Stimulated activated CD8-positive, alpha-beta memory T cell treated with anti-CD3 and anti-CD28 coated beads, Interleukin-7, amount 100 ng/mL, for 1 hour (primary cell): ENCODE measurements at places on chromosomes 2 and 18.

DNA sequence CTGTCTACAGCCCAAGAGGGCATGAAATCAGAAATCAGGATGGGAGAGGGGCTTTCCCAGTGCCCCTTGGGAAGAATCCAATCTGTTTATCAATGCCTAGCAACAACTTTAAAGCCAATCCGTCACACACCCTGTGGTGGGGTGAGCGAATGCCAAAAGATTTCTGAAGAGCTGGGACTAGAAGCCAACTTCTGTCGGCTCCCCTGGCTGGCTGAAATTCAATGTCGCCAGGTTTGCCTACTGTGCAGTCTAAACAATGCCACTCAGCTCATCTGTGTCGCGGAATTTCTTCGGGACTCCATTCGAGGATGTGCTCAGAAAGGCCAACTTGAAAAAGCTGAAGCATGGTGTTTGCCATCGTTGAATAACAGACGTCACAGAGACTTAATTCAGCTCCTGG lies 31.5 kb upstream of the NCKAP5 start:
- DNase-seq = no peak

- no peak for DNase-seq
These were observed 79.6 kb upstream of the NABP1 start for GRCh38 chr2:191598296-191598695.

DNA sequence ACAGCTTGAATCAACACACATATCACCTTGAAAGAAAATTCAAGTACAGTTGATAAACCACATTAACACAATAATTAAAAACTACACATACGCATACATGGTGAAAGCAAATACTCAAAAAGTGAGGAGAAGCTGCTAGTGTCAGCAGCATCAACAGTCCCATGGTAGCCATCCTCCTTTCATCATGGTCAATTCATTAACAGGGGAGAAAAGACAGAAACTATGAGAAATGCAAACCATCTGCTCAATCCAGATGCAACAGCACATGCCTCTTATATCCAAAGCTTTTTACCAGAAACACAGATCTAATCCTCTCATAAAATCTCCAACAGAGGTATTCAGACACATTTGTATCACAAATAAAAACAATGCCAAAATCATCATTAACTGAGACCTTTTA lies 81.9 kb upstream of the CHRNA1 start:
- no peak for DNase-seq

GRCh38 chr2:157898591-157898996 lies 22.5 kb upstream of the ACVR1 start:
- no peak for DNase-seq

- no peak for DNase-seq
These were observed 18.1 kb upstream of the ANTXR1 start for GRCh38 chr2:68994864-68995263.

GRCh38 chr2:170862286-170862902 lies 45.7 kb downstream of the GAD1 start:
- DNase-seq = no peak

DNA sequence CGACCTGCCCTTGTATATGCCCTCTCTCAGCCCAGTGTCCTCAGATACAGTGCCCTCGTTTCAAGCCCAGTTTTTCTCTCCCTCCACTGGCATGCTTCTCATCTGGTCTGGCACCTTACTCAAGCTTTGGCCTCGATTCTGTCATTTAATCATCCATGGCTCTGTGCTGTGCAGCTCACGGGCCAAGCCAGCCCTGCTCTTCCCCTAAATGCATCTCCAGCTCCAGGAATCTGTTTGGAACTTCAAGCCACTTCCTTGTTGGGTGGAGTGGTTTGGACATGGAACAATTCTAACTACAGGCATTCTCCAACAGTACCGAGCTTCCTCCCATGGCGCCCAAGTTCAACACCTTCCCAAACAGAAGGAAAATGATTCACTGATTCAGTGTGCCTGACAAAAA lies 76.7 kb upstream of the ZNF397 start:
- no peak for DNase-seq

DNA sequence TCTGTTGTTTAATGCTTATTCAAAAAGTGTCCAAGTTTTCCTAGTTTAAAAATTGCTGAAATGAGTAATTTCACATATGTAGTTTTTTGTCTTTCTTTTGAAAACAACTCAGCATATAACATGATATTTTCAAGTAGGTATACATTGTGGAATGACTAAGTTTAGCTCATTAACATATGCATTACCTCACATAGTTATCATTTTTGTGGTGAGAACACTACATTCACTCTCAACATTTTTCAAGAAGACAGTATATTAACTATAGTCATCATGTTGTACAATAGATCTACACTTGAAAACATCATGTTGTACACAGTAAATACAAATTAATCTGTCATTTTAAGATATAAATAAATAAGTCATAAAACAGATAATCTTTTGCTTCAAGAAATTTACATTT lies 340.0 kb downstream of the CCDC85A start:
- no peak for DNase-seq

DNA sequence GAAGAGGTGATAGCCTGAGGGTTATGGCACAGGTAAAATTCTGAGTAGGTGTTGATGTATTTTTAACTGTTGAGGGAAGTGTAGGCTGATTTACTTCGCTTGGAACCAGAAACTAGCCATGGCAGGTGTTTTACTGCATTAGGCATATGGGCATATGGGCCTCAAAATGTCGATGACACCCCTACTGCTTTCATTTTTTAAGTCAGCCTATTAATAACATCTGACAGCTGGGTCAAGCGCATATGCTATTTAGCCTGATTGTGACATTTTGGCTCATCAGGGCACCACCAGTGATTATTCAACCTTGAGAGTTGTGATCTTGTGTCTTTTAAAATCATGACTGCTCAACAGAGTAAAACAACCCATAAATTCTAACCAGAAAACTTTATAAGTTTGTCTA lies 1396.9 kb upstream of the NXPH2 start:
- DNase-seq = no peak

DNA sequence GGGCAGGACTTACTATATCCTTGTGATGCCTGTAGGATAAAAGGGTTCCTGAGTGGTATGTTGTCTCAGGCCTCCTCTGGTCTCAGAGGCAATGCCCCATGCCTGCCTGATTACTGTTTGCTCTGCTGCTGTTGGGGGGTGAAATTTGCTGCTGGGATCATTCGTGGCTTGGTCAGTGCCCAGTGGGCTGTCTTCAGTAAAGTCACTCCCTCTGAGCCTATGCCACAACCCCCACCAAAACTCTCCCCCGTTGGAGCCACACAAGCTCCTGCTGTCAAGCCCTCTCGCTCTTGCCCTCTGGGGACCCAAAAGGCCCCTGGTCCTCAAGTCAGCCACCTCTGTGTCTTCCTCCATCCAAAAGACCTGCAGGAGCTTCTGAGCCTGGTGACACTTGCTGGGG lies 38.6 kb upstream of the TGIF1 start:
- DNase-seq = no peak

DNA sequence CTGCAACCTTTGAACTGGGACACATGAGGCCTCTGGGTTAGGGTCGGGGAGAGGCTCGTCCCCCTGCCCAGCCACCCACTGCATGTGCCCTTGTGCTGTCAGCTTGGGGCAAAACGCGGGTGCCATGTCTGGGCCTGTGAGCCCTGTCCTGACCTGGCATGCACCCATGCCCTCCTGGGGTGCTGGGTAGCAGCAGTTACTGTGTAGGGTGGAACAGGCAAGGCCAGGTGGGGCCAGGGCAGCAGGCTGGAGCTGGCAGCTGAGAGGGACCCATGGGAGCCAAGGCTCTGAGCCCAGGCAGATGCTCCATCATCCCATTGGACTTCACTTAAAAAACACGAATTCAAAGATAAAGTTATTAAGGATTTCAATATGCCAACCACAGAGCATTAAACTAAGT lies 133.8 kb upstream of the REV1 start:
- no peak for DNase-seq

- DNase-seq = no peak
These were observed 525.6 kb downstream of the MBD2 start for GRCh38 chr18:53698907-53699306.

- no peak for DNase-seq
These were observed 51.7 kb upstream of the ACVR2A start for GRCh38 chr2:147792966-147793617.

DNA sequence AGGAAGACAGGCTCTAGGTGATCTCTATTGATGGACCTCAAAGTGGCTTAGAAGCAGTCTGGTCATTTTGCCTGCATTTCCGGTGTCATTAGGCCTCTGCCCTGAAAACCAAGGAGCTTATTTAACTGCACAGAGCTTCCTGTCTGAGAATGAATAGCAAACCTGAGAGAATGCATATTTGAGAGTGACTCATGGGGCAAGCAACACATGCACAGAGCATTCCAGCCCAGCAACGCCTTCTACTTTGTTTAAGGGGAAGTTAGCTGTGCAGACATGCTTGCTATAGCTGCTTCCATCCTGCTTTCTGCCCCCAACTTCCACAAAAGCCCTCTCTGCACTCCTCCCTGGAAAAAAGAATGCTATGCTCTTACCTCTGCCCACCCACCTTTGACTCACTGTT lies 232.8 kb downstream of the GRB14 start:
- DNase-seq = no peak

DNA sequence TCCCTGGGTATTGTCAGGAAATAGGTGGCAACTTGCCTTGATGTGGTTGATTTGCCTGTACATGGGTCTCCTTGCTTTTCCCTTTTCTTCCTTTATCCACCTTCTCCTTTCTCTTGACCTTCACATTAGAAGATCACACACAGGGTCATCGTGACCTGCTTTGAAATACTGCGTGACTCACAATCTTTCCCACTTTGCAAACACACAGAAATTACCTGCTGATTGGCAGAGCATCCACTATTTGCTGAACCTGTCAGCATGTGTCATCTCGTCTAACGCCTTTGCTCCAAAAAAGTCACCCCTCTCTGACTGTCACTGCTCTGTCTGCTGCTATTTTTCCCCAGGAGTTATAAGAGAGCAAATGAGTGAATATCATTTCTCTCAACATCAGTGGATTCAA lies 60.8 kb downstream of the MYO3B start:
- DNase-seq = no peak

GRCh38 chr2:88959480-88960204 lies 268.2 kb downstream of the RPIA start:
- DNase-seq = no peak

DNA sequence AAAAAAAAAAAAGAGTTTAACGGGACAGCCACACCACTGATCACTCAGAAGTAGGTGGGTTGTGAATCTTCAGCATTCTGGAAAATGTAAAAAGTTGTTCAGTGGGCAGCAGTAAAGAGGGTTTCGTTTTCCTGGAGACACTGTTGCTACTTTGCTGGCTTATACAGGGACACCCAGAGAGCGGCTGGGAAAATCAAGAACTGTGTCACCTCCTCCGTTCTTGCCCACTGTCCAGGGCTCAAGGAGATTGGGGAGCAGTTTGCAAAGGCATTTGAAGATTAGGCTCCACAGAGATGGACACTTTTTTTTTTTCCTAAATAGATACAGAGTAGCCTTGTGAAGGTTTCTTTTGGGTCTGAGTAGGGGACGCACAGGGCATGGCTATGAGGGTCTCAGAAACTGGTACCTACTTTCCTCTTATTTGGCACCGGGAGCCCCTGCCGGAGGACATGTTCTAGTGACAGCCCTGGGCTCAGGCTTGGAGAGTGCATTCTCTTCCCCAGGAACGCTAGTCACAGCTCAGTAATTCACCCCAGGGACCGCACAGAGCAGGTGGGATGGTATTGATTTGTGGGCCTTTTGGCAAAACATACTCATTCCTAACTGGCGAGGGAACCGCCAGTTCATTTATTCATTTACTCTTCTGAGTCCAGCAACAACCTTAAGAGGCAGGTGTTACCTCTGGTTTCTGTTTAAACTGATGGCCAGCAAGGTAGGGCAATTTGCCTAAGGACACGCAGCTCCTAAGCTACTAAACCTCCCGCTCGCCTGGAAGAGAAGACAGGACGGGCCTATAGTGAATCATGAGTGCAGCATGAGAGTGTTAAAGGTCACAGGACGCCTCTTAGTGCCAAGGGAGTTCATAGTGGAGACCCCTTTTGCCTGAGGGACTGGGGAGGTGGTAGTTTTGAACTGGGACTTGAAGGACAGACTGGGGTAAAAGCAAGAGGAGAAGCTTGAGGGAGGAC lies 53.1 kb downstream of the HPCAL1 start:
- no peak for DNase-seq
